ENCODE measurements at places on chromosomes 13 and 19. TPM values are rescaled to one million over a fixed set of nuclear protein-coding genes. Genes with fewer than 3 reads are reported as not detected.

The PGLYRP2 gene
- total RNA-seq, result not detected

The FAAP24 gene
- 15.4 TPM for total RNA-seq

The OSCAR gene
- total RNA-seq, result 0.21 TPM

The ZNF98 gene
- not detected for total RNA-seq

The SIN3B gene
- 25.4 TPM for total RNA-seq

The VSIG10L gene
- total RNA-seq, result 9.5 TPM

The SLC35E1 gene
- total RNA-seq, result 19.8 TPM

The TNFSF11 gene
- total RNA-seq, result not detected

The TMEM221 gene
- total RNA-seq, result 0.56 TPM

The TINCR gene
- 3.5 TPM for total RNA-seq

The LDLR gene
- total RNA-seq, result 31.2 TPM

The PABPC3 gene
- 0.12 TPM for total RNA-seq

The TDRD3 gene
- total RNA-seq, result 5.1 TPM

The CAPN12 gene
- total RNA-seq, result 7.1 TPM

The LHB gene
- total RNA-seq, result not detected

The CALM3 gene
- 251 TPM for total RNA-seq

The PSG3 gene
- 0.17 TPM for total RNA-seq

The GNA15 gene
- not detected for total RNA-seq

Data from A549 treated with CpdA at 1 μM for 4 hours (cell line).